Caco-2 (cell line): ENCODE measurements at places on chromosomes 2 and 18.

GRCh38 chr2:219541611-219542180, 1.9 kb downstream of the CHPF start:
- peak; percentile 86 for DNase-seq

- no peak for DNase-seq
These were observed 94.8 kb downstream of the PLB1 start for GRCh38 chr2:28590496-28591301.

- DNase-seq, result no peak
These were observed 88.3 kb upstream of the KCNH7 start for GRCh38 chr2:162926907-162927306.

DNA sequence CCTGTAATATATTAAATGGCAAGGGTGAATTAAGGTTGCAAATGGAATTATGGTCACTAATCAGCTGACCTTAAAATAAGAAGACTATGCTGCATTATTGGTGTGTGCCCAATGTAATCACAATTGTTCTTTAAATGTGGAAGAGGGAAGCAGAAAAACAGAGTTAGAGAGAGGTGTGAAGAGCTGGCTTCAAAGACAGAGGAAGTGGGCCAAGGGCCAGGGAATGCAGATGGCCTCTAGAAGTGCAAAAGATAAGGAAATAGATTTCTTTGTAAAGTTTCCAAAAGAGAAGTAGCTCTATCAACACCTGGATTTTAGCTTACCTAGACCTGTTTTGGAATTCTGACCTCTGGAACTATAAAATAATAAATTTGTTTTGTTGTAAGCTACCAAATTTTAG, 276.0 kb downstream of the LRRTM1 start:
- DNase-seq, result no peak
